ENCODE measurements at places on chromosomes 11 and 22.

GRCh38 chr11:11588243-11588642 lies 33.6 kb downstream of the GALNT18 start:
- DNase-seq = no peak

DNA sequence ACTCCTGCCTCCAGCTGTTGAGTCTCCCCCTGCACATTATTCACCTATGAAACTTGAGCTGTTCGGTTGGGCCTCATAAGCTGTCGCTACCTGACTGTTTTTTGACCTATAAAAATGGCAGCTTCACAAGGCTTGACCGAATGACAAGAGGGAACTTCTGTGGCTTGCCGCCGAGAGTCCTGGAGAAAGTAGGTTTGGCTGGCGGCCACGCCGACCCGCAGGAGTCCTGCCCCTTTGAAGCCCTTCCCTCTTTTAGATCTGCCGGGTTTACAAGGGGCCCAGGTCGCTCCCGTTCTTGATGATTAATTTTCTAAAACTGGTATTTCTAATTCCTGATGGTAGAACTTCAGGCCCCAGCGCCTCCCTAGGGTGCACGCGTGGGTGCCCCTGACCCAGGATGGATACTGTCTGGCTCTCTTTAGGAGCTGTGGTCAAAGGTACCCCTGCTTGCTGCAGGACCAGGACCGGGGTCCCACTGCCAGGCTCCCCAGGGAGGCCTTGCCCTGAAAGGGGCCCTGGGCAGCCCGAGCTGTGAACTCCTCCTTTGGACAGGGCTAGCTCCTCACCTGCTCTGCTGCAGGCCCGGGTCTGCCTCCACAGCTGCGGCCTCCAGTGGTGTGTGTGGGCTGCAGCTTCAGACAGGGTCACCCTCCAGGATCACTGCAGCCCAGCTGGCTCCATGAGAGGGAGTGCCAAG lies 171.8 kb downstream of the CTTN start:
- DNase-seq = no peak

DNA sequence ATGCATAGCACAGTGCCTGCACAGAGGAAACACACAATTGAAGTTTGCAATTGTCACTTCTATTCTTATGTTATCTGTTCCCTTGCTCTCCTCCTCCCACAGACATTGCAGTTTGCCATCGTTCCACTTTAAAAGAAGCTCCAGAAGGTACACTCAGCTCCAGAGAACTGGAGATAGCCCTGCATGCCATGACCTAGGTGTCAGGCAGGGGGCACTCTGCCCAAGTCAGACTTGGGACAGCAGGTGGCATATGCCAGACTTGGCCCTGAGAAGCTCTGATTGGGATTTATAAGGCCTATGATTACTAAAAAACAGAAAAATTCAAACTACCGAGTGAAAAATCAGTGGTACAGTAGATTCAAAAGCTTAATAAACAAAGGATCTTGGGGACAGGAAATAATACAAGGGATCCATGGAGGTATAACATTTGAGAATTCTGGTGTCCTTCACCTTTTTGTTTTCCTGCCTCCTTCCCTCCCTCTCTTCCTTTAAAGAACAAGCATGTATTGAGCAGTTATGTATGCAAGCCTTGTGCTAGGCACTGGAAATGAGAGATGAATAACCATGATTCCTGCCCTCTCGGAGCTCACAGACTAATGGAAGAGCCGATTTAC lies 40.0 kb downstream of the TENM4 start:
- no peak for DNase-seq

GRCh38 chr22:46067159-46068111 lies 82.9 kb upstream of the PPARA start:
- DNase-seq = no peak

DNA sequence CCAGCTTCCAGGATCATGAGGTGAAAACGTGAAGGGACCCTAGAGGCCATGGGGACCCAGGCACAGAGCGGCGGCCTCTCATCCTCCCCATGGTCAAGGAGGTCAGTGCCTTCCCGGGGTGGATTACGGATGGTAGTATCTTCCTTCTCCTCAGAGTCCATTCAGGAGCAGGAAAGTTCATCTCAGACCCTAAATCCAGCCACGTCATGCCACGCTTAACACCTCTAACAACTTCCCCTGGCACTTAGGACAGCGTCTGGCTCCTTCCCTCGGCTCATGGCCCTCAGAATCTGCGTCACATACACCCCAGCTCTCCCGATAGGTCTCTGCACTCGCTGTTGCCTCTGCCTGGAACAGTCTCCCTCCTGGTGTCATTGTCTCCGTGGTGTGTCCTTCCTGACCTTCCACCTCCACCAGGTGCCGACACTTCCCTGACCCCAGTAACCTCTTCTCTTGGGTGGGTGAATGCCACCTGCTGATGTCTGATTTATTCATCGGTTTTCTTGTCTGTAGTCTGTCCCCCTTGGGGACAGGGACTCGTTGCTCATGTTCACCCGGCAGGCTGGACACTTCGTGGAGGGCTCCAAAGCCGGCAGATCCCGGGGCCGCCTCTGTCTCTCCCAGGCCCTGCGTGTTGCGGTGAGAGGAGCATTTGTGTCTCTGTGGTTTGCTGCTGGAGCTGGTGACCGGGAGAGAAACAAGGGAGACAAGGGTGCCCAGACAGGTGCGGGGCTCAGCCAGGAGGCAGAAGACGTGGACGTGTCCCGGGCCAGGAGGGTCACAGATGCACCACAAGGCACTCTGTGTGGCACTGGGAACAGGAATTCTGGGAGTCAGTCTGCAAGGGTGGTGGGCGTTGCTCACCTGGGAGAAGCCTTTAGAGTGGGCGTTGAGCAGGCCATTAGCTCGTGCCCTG lies 1.4 kb downstream of the MYEOV start:
- DNase-seq = no peak

- DNase-seq = no peak
Measured at GRCh38 chr11:45182902-45183301, 36.5 kb downstream of the PRDM11 start.

DNA sequence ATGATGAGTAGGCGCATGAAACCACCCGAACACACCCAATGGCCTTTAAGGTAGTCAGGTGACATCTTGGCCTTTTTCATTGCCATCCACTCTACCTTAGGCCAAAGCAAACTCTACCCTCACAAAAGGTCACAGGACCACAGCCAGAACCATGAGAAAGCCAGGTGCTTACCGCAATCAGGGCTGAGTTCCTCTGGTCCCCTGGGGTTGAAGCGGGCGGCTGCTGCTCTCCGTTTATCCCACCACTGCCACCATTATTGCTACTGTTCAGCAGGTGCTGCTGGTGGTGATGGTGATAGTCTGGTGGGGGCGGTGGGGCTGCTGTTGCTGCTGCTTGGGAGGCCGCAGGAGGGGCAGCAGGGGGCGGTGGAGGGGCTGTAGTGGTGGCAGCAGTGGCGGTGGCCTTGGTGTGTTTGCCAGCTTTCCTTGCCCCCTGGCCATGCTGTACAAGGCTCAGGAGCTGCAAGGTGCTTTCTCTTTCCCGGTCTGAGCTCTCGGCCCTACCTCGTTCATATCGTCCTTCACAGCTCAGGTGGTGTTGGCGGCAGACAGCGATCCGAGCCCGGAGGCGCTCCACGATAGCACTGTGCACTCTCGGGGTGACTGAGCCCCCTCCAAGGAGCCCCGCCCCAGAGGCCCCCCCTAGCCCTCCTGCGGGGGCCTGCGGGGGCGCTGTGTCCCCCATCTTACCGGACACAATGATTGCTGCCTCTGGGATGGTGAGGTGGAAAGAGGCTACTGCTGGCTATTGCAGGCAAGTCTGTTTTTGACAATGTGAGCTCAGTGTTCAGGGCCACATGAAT lies 1.6 kb downstream of the MAML2 start:
- DNase-seq = no peak

Data from NCI-H1417 treated with DMSO at 0.1 percent for 48 hours (cell line).